Thyroid gland (tissue), 4 donors: ENCODE measurements at places on chromosomes 12 and 14. TPM values are rescaled to one million over a fixed set of nuclear protein-coding genes. Genes with fewer than 3 reads are reported as not detected.

DHH gene
- 0.54 TPM for total RNA-seq

ALX1 gene
- total RNA-seq, result not detected

TTC6 gene
- 0.38 TPM for total RNA-seq

MANSC4 gene
- not detected for total RNA-seq

FBRSL1 gene
- 9.7 TPM for total RNA-seq

DBX2 gene
- 0.89 TPM for total RNA-seq

DACT1 gene
- 10.1 TPM for total RNA-seq
